ENCODE measurements at places on chromosomes 5 and 9. TPM values are rescaled to one million over a fixed set of nuclear protein-coding genes. Genes with fewer than 3 reads are reported as not detected.

ESM1 gene
- total RNA-seq = 181 TPM

ITGA2 gene
- 159 TPM for total RNA-seq

TEK gene
- total RNA-seq = 89.3 TPM

PRELID1 gene
- 203 TPM for total RNA-seq

SLC6A19 gene
- total RNA-seq = not detected

NME5 gene
- 1.4 TPM for total RNA-seq

FAM153A gene
- total RNA-seq = not detected

RMRP gene
- total RNA-seq = 52,393 TPM

AK3 gene
- 64.5 TPM for total RNA-seq

MARCHF11 gene
- total RNA-seq = not detected

PAEP gene
- not detected for total RNA-seq

GABRA1 gene
- total RNA-seq = not detected

ZNF189 gene
- 33.3 TPM for total RNA-seq

SARDH gene
- total RNA-seq = 0.33 TPM

STK10 gene
- total RNA-seq = 44.7 TPM

RETREG1 gene
- not detected for total RNA-seq

RNF183 gene
- total RNA-seq = not detected

GFPT2 gene
- total RNA-seq = 0.98 TPM

RAD23B gene
- 116 TPM for total RNA-seq

MATR3 gene
- 306 TPM for total RNA-seq
